Muscle of back (tissue), 13 donors: ENCODE measurements at places on chromosomes 12 and 14.

- peak; percentile 14 for DNase-seq
Measured at GRCh38 chr12:107610021-107610859, 75.4 kb upstream of the PWP1 start.

- no peak for DNase-seq
Measured at GRCh38 chr14:79279645-79280597, 931.4 kb downstream of the DIO2 start.

GRCh38 chr12:93979189-93979588, 169.2 kb upstream of the PLXNC1 start:
- DNase-seq: no peak

- no peak for DNase-seq
Measured at GRCh38 chr12:130299574-130299973, 38.1 kb upstream of the PIWIL1 start.
